Astrocyte of the spinal cord (primary cell): ENCODE measurements at places on chromosomes 3 and 15.

DNA sequence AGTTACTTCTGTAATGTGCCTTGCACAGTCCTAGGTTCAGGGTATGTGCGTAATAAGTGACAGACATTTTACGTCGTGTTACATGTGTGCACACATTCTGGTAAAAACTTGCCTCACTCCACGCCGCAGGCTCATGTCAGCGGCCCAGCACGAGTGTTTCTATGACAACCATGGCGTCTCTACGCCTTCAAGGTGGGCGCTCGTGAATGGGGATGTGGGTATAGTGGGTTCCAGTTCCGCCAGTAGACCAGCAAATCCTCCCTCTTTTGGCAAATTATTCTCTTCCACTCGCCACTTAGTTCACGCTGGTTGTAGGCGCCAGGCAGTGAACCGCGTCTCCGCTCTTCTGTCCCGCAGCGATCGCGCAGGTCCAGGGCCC, 40.3 kb downstream of the CHST14 start:
- DNase-seq: no peak

GRCh38 chr3:42670670-42671069, 14.7 kb upstream of the KLHL40 start:
- no peak for DNase-seq

DNA sequence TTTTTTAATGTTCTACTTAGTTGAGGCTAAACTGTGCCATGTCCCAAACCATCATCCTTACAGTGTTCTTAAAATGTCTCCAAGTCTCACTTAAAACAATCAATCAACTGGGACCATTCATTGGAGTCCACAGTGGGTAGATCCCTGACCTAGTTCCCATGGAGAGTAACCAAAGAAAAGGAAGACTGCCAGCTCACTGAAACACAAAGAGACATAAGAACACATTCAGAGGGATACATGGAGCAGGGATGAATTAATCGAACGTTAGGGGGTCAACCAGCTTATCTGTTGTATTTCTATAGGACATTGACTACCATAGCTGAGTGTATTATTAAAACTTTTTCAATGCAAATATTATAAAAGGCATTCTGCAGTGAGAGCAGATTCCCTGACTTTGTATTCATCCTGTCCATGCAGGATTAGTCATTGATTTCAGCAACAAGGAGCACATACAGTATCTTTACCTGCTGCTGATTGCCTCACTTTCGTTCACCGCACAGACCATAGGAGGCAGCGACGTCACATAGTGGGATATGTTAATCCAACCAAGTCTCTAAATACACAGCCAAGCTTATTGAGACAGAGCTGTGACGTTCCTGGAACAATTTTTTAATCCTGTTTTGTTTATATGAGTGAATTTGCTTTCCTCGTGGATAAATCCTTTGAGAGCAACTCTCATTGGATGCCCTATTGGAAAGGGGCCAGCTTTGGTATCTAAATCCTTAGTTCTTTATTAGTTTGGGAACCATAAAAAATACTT, 364.9 kb upstream of the RBMS3 start:
- DNase-seq: peak; percentile 75

DNA sequence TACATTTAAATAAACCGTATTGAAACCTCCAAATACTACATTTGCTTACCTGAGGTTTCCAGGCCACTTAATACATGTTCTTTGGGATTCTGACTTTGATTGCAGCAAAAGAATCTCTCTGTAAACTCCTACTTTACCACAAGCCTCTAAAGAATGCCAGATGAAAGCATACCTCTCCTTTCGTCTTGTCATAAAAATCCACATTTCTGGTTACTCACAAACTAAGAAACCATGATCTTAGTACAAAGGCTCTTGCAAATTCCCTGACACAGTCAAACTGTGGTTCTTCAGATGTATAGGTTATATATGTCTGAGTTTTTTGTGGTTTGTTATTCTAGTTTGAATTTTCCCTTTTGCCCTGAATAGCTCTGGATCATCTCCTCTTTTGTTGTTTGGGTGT, 188.4 kb downstream of the RAP2B start:
- DNase-seq: peak; percentile 92

DNA sequence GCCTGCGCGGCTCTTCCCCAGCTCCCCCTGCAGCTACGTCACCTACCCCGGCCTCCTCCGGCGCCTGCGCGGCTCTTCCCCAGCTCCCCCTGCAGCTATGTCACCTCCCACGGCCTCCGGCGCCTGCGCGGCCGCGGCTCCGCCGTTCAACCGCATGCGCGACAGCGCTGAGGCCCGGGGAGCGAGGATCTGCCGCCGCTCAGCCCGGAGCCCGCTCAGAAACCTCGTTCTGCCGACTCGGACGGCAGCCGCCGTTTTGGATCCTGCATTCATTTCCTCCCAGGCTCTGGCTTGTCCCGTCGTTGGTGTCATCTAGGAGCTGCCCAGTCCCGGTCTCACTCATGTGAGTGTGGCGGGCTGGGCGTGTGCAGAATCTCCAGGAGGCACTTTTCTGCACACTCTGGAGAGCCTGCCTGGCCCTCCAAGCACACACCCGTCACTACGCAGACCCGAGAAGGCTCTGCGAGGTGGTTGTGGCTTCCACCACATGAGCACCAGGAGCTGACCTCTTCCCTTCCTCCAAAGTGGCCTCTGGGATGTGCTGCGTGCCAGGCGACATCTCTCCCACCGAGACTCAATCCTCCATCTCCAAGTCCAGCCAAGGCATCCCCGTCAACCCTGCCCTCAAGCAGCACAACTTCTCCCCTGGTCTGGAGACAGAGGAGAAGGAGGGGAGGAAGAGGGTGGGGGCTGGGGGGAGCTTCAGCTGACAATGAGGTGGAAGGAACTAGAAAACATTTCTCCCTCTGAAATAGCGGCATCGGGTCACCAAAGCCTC, 165.3 kb downstream of the CHSY1 start:
- no peak for DNase-seq

DNA sequence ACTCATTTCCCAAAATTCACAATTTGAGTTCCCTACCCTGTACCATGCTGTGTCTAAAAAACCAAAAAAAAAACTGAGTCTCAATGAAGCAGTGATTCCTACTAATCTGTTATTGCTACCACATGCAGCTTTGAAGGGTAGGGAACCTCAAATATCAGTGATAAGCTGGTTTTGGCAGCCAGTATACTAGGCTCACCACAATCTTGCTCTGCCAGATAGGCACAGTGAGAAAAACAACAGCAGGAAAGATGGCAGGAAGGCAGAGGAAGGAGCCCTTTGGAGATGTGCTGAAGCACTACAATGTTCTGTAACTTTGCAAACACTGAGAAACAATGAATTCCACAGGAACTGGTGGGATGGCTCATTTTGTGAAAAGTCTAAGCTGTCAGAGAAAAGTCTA, 96.9 kb upstream of the UBP1 start:
- DNase-seq: no peak

- no peak for DNase-seq
Observed at GRCh38 chr3:49217688-49218470, 46.5 kb downstream of the KLHDC8B start.

DNA sequence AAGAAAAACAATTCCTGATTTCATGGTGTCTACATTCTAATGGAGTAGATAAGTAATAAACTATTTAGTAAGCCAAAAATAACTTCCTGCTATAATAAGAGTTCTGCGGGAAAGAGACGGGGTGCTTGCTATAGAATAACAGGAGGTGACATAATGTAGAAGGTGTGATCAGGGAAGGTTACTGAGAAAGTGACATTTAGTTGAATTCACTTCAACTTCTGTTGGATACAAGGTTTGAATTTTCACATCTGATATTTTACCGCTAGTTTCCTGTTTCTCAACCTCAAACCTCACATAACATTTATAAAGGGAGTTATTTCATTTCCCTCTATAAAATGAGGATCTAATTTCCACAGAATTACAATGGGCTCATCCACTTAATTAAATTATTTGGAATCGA, 102.3 kb upstream of the GBE1 start:
- DNase-seq: no peak

- DNase-seq: no peak
Observed at GRCh38 chr3:183524476-183524875, 31.0 kb downstream of the KLHL6 start.

DNA sequence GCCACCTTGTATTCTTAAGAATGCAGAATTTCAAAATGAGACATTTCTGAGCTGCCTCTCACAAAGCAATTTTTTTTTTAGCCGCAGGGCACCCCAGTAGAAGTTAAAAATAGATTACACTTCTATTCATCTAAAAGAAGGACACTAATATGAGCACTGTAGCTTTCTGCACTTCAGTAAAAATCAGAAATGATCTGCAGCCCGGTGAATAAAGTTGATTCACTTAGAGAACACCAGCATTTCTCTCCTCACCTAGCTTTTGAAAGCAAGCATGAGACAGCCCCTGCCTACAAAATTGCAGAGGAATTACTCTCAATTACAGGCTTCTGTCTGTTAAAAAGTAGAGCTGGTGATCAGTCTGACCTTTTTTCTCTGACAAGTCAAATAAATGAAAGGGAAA, 1062.4 kb downstream of the FHIT start:
- DNase-seq: no peak

- DNase-seq: no peak
Observed at GRCh38 chr15:52291204-52291603, 4.4 kb downstream of the MYO5C start.

DNA sequence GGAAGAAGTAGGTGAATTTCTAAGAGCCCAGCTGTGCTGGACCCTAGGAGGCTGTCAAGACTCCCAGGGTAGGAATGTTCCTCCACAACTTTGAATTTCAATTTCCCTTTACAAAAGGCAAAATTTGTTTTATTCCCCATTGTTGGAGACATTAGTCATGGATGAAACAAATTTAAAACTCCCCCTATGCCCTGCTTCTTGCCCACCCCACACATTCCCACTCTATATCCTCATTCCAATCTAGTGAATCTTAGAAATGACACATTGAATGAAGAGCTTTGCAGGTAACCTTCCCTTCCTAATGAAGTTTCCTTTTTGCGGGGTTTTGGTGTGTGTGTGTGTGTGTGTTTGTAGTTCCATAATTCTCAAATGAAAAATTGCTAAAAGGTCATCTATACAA, 72.6 kb downstream of the CCNL1 start:
- DNase-seq: no peak

GRCh38 chr3:229183-229661, 32.7 kb downstream of the CHL1 start:
- no peak for DNase-seq

GRCh38 chr3:74812756-74813155, 198.3 kb upstream of the CNTN3 start:
- no peak for DNase-seq

GRCh38 chr15:70063980-70064379, 33.7 kb downstream of the TLE3 start:
- DNase-seq: no peak

- peak; percentile 61 for DNase-seq
Observed at GRCh38 chr3:133464573-133464972, 64.7 kb downstream of the BFSP2 start.

GRCh38 chr3:164465172-164465571, 613.1 kb downstream of the SI start:
- peak; percentile 52 for DNase-seq

DNA sequence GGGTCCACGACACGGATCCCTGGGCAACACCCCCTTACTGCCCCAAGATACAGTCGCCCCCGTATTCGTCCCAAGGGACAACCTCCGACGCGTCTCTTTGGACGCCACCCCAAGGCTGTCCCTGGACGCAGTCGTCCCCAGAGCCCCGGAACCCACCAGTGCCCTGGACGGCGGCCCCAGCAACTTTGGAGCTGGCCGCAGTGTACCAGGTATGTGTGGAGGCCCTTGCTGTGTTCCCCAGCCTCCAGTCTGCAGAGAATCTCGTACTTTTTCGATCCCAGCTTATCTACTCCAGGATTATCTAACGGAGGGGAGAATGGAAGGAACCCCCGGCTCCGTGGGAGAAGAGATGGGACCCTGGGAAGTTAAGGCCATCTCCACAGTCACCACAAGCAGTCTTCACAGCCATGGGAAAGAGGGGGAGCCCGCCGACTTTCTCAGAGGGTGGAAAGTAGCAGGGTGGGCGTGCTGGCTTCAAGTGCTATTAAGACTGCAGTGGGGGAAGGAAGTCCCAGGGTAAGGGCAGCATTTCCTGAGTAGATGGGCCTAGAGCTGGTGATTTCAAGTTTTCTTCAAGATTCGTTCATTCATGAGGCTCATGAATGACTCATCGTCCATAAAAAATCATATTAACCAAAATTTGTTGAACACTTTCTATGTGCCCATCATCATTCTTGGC, 1.1 kb downstream of the MESP2 start:
- no peak for DNase-seq

GRCh38 chr15:20340931-20341661, 200.5 kb downstream of the GOLGA6L6 start:
- DNase-seq: peak; percentile 34

DNA sequence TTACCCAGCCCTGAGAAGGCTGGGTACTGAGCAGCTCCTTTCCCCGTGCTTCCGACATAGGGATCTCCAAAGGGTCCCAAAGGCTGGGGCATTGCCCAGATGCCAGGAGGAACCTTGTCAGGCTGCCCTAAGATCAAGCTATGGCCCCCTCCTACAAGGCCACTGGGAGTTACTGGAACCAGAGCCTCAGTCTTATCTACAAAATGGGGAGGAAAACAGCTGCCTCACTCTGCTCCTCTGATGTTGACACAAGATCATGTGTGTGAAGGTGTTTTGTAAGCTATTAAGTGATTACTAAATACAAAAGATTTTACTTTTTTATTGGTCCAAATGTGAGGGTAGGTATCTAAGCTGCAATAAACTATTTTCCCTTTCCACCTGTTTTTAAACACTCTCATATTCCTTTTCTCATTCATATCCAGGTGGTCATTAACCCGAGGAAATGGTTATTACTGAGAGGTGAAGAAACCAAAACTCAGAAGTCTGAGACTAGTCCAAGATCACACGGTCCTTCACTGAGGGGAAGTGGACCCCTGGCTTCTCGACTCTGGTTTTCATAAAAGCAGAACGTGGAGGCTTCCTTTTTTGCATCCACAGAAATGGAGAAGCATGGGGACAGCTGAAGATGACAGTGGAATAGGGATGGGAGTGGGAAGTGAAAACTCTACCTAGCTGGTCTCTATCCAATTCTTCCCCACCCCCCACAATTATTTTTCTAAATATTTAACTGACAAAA, 1.7 kb downstream of the ARPIN start:
- DNase-seq: no peak

DNA sequence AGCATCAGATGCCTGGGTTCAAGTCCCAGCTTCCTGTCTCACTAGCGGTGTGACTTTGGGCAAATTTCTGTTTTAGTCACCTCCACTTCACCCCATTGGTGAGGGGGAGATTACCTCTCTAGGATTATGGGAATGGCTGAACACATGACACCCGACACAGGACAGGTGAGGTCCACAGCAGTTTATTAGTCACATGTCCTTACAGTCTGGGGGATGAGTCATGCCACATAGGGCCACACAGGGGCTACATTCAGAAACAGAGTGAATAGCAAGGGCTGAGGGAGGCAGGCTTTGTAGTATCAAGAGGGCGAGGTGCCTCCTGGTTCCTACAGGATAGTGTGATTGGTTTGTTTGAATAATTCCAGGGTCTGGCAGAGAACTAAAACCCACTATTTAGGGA, 15.2 kb upstream of the ITGA11 start:
- no peak for DNase-seq

GRCh38 chr15:84982301-84982920, 755 bp downstream of the PDE8A start:
- DNase-seq: no peak

- peak; percentile 31 for DNase-seq
Observed at GRCh38 chr15:39997031-39997430, 42.0 kb downstream of the SRP14 start.

- peak; percentile 54 for DNase-seq
Observed at GRCh38 chr15:90836296-90836871, 32.0 kb upstream of the FURIN start.
